ENCODE measurements at places on chromosomes 16 and 17.
A peak's percentile ranks its signal among the peaks of the same experiment; 100 is the strongest.

GRCh38 chr17:55238931-55239297, 25.8 kb upstream of the HLF start:
- no peak for DNase-seq

DNA sequence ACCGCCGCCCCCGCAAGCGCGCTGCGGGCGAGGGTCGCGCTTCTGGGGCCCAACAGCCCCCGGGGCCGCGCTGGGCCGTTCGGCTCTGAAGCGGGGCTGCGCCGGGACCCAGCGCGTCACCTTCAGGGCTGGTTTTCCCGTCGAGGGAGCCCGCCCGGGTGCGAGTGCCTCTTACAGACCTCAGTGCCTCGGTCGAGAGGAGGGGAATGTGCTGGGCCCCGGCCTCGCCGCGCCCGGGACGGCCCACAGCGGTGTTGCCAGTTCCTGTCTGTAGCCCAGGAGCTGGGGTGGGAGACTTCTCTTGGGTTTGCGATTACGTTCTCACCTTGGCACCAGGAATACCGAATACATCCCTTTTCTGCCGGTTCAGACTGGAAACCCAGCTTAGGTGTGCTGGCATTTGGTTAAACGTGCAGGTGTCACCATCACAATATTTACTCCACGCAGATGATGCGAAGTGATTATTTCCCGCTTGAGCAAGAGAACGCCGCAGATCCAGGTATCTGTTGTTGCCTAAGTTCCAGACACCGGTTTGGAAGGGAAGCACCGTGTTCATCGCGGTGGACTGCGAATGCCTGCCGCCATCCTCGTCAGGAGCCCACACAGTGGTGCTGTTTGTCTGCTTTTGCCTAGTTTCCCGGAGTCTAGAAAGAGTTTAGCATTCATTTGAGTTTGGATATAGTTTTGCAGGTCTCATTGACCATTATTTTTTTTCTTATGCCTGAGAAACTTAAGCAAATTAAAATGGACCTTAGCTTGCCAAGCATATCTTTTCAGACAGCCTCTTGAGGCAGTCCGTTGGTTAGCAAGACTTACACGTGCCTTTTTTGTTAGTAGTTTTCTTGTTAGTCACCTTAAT, 914 bp downstream of the MAP1LC3B start:
- DNase-seq, result peak; percentile 44

DNA sequence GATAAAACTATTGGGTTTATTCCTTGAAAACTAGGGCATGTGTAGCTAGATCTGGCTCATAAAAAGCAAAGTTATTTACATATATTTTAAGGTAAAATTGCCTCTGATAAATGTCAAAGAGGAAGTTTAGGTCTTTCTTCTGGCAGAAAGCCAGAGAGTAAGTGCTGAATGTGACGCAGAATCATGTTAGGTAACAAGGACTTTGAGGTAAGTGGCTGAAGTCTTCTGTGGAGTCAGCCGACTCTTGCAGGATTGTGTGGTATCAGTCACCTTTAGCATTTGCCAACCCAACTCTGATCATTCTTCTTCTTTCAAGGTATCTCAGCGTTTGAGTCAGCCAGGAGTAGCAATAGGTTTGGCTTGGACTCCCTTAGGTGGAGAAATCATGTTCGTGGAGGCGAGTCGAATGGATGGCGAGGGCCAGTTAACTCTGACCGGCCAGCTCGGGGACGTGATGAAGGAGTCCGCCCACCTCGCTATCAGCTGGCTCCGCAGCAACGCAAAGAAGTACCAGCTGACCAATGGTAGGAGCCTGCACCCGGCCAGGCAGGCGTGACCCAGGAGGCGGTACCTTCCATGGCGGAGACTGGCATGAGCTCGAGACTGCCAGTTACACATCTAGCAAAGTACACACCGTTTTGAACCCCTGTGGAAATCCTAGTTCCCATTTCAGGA, 37.9 kb downstream of the SIAH1 start:
- DNase-seq, result no peak

DNA sequence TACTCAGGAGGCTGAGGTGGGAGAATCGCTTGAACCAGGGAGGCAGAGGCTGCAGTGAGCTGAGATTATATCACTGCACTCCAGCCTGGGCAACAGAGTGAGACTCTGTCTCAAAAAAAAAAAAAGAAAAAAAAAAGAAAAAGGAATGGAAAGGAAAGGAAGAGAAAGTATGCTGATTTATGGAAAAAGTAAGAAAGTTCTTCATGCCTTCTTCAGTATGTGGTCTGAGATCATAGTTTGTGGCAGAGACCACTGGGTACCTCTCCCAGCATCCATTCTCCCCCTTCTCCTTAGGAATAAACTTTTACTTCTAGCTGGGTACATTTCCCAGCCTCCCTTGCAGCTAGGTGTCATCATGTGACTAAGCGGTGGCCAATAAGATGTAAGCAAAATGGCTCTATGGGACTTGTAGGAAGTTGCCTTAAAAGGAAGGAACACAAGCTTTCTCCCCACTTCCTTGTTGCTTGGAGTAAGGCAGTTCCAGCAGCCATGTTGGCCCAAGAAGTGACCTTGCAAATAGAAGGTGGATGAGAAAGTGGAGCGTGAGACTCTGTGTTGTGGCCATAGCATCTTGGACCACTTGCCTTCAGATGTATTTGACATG, 26.1 kb upstream of the XPO6 start:
- DNase-seq, result no peak

DNA sequence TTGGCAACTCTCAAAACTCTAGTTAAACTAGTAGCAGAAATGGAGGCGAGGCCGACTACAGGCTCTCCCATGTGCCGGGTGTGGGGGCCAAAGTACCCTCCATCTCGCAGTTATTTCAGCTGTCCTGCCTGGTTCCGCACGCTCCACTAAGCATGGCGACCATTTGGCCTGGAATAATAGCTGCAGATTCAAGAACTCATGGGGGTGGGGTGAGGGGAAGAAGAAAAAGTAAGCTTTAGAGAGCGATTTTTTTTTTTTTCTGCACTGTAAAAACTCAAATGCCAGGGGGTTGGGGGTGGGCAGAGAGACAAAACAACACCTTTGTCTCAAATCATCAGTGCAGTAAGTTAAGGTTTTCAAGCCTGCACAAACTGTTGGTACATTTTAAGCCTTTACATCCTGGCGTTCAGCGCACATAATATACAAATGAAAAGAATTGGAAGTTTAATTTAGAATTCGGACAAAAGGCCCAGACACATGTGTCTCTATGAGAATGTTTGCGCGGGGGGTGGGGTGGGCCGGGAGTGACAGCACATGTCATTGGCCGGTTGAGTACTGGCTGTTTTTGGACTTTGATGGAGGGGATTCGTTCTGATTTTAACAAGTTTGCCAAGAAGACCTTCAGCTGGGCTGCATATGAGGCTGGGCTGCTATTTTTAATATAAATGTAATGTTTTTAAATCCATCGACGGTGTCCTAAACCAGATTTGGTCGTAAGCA, 694.7 kb upstream of the SALL1 start:
- no peak for DNase-seq

DNA sequence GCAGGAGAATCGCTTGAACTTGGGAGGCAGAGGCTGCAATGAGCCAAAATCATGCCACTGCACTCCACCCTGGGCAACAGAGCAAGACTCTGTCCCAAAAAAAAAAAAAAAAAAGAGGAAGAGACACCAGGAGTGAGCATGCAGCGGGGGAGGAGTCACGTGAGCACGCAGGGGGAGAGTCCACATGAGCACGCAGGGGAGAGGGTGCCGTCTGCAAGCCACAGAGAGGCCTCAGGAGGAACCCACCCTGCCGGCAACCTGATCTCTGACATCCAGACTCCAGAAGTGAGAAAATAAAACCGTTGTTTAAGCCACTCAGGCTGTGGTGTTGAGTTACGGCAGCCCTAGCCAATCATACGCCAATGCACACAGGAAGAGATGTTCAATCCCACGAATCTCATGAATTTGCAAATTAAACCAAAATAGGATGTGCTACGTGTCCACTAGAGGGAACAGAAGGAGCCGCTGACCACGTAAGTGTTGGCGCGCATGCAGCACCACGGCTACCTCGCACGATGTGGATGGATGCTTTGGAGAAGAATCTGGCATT, 42.2 kb downstream of the CCDC57 start:
- peak; percentile 9 for DNase-seq

- DNase-seq, result no peak
Observed at GRCh38 chr16:66370786-66371684, 4.5 kb downstream of the CDH5 start.

DNA sequence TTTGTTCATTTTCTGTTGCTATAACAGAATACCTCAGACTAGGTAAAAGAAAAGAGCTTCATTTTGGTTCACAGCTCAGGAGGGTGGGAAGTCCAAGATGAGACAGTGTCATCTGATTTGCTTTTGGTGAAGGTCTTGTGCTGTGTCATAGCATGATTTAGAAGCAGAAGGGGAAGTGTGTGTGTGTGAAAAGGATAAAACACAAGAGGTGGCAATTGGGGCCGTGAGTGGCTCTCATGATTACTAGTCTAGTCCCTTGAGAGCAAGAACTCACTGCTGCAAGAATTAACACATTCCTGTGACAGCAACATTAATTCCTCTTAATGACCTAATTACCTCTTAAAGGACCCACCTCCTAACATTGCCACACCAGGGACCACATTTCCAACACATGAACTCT, 8.3 kb downstream of the SLC35G3 start:
- no peak for DNase-seq

- peak; percentile 52 for DNase-seq
Observed at GRCh38 chr16:81841722-81842121, 62.6 kb downstream of the PLCG2 start.

GRCh38 chr16:73036074-73036826, 11.7 kb downstream of the ZFHX3 start:
- no peak for DNase-seq

- DNase-seq, result no peak
Observed at GRCh38 chr17:44940317-44940716, 7.3 kb downstream of the KIF18B start.

DNA sequence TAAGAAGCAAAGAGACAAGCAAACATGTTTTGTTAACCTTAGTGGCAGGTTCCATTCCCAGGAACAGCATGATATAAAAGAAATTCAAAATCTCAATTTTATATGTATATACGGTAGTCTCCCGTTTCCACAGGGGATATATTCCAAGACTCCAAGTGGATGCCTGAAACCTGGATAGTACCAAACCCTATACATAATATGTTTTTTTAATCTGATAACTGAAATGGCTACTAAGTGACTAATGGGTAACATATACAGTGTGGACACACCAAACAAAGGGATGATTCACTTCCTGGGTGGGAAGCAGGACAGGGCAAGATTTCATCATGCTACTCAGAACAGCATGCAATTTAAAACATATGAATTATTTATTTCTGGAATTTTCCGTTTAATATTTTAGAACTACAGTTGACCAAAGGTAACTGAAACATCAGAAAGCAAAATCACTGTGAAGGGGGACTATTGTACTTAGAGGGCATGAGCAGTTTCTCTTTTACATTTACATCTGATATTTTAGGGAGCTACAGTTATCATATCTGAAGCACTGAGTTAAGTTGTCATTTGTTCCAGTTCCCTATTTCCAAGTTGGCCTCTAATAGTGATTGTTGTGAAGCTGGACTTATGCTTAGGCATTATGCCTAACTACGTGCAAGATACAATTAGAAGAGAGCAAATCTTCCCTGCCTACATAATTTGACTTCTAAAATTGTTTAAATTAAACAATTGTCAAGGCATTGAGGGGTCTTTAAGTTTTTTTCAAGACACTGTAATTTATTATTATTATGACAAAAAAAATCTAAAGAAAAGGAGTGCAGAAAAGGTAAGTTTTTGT, 34.1 kb upstream of the ABCA6 start:
- no peak for DNase-seq

- DNase-seq, result no peak
Observed at GRCh38 chr17:17077861-17078732, 35.8 kb downstream of the MPRIP start.

DNA sequence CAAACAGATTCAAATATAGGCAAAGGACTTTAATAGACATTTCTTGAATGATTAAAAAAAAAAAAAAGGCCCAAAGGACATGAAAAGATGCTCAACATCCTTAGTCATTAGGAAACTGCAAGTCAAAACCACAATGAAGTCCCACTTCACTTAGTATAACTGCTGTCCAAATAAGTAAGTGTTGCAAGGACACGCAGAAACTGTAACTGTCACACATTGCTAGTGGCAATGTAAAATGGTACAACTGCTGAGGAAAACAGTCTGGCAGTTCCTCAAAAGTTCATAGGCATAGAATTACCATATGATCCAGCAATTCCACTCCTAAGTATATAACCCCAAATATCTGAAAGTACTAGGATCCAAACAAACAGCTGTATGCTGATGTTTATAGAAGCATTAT, 112.7 kb downstream of the BRIP1 start:
- no peak for DNase-seq

- DNase-seq, result no peak
Observed at GRCh38 chr17:7922269-7922844, 6.3 kb upstream of the RNF227 start.

DNA sequence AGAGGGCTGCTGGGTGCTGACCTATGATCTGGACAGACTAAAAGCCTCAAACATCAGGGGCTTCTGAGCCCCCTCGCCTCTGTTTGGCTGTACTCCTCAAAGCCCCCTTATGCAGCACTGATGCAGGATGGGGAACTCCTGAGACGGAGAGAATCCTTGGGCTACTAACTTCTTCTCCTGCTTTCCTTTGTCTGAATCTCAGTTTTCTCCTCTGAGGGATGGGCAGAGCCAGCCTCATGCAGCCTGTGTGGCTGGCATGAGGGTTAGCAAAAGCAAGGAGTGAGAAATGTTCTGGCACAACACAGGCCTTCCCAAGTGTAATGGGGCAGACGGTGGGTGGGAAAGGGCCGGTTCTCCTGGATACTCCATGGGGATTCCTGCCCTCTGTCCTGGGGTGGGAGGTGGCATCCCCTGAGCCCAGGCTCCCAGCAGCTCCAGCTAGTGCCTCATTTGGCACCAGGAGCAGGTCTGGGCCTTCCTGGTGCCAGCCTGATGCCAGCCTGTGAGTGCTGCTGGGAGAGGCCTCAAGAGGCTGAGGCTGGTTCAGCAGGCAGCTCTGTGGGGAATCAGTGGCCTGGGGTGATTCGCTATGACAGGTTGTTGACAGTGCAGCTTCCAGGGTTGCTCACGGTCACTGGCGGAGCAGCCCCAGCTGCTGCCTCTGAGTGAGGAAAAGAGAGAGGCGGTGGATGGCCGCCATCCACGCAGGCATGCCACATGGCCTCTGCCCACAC, 4.0 kb upstream of the BRD7 start:
- no peak for DNase-seq

- no peak for DNase-seq
Observed at GRCh38 chr17:12744298-12744697, 45.0 kb upstream of the ARHGAP44 start.

- DNase-seq, result peak; percentile 74
Observed at GRCh38 chr17:81481073-81481799, 31.4 kb downstream of the ACTG1 start.
